Umbilical cord (tissue), 2 donors: ENCODE measurements at places on chromosomes 1 and 21.
A peak's percentile ranks its signal among the peaks of the same experiment; 100 is the strongest.

DNA sequence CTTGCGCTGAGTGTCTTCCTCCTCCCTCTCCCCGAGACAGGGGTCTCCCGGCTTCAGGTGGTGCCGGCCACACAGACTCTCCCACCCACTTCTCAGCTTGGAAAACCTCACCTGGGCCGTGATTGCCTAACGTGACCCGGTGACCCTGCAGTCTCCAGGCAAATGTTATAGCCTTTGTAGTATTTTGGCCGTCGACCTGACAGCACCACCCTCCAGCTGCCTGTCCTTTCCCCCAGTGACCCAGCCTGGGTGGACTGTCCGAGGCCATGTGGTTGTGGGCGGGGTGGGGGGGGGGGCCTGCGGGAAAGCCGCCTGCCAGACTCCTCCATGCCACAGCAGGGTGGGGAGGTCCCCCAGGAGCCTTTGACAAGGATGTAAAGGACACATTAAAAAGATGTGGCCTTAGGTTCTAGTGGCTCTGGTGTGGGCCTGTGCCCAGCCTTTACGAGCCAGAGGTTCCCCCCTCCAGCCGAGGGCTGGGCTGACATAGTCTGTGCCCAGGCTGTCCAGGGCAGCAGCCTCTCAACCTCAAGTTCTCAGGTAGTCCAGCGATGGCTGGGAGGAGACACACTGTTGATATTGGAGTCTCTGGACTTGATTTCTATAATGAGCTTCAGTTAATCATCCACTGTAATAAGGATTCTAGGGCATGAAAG is 8.1 kb downstream of the TOR3A start:
- DNase-seq, result no peak

- no peak for DNase-seq
Measured at GRCh38 chr1:91427741-91428140, 23.1 kb upstream of the HFM1 start.

DNA sequence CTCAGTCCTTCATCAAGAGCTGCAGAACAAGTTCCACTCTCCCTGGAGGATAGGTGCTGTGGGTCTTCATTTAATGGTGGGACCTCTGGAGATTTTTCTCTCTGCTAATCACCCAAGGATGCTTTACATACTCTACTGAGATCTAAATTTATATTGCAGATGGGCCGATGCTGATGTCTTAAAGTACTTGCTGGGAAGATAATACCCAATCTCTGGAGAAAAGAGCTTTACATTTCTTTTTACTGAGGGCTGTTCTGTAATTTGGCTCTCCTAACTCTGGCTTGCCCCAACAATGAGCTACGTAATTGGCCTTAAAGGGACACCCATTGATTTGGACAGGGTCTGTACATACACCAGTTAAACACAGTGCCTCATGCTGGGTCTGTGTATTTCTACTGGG is 86.9 kb downstream of the ST6GALNAC3 start:
- DNase-seq, result no peak

DNA sequence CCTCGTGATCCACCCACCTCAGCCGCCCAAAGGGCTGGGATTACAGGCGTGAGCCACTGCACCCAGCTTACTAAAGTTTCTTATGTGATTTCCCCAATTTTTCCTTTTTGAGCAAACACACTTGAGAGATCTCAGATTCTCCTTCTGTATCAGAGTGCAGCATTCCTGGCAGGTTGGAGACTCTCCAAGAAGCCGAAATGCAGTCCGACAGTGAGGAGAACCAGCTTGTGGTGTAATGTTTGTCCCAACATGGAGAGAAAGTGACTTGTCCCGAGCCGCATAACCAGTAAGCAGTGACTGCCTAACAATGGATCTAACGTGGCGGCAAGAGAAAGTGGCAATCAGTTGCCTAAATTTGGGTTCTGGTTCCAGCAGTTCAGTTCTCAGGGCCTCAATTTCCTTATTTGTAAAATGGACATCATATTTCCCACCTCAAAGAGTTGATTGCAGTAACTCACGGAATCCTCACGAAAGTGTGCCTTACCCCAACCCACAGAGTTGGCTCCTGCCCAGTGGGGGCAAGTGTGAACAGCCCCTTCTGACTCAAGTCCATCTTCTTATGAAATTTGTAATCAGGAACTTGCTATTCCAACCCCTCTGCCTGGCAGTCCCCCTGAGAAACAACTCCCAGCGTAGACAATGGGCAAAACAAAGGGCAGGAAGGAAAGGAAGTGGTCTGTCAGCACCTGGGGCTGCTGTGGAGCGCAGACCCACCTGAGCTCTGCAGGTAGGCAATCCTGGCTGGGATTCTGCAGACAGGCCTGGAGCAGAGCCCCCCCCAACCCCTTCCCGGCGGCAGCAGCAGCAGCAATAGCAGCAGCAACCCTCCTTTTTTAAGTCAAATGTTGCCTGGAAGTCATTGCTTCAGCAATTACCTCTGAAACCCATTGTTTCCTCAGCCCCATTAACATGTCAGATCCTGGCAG is 223.6 kb upstream of the POU3F1 start:
- DNase-seq, result peak; percentile 39

- DNase-seq, result no peak
Measured at GRCh38 chr1:54378157-54378873, 27.9 kb downstream of the SSBP3 start.

GRCh38 chr1:11377001-11377583 is 101.9 kb upstream of the DISP3 start:
- no peak for DNase-seq

- DNase-seq, result no peak
Measured at GRCh38 chr21:32226444-32226843, 52.4 kb downstream of the MIS18A start.

DNA sequence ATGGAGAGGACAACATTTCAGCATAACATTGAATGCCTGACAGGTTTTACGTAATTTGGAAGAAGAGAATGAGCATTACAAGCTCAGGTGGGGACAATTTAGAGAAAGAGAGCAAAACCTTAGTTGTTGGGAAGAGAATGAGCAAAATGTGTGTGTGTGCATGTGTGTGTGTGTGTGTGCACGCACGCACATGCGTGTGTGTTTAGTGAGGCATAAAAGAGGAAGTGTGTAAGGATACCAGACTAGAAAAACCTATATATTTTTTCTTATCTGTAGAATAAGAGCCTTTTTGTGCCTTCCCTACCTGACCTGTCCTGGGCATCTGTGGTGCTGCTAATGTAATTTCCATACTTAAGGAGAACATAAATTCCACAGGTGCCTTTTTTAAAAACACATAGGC is 99.0 kb upstream of the PLXNA2 start:
- DNase-seq, result no peak

DNA sequence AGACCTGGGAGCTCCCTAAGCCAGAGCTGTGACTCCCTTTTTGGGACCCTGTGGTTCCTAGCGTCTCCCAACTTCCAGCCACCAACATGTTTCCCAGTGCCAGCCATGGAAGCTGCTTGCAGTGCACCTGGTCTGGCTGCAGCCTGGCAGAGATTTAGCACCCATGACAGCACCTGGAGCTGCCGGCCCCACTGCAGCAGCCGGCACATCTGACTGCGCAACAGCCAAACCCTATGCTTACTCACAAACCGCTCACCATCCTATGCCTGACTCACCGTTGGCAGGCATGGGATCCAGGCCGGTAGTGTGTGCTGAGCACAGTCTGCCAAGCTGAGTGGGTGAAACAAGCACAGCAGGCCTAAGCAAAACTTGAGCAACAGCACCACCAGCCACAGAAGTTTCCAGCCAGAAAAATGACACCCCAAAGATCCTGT is 435.9 kb upstream of the PRMT6 start:
- no peak for DNase-seq
